Mammary epithelial cell (primary cell): ENCODE measurements at places on chromosomes 12 and 14. TPM values are rescaled to one million over a fixed set of nuclear protein-coding genes. Genes with fewer than 3 reads are reported as not detected.

GRCh38 chr12:131586761-131587160, 124.1 kb upstream of the SFSWAP start:
- DNase-seq = no peak

DNA sequence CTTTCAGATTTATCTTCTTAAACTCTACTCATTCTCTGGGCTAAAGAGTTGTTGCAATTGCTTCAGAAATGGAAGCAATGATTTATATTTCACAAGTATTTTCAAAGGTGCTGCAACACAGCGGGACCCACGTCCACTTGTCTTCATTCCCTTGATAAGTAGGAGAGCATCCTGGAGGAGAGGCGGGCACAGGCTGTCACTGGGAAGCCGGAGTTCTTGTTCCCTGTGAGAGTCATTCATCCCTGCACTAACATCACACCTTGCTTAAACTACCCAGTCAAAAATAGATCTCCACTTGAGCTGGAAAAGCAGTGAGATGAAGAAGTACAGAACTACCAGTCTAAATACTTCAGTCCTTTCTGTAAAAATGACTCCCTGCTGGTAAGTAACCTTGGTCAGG, 160.5 kb upstream of the RASSF8 start:
- no peak for DNase-seq

- no peak for DNase-seq
Measured at GRCh38 chr12:16949871-16950667, 344.1 kb upstream of the LMO3 start.

DNA sequence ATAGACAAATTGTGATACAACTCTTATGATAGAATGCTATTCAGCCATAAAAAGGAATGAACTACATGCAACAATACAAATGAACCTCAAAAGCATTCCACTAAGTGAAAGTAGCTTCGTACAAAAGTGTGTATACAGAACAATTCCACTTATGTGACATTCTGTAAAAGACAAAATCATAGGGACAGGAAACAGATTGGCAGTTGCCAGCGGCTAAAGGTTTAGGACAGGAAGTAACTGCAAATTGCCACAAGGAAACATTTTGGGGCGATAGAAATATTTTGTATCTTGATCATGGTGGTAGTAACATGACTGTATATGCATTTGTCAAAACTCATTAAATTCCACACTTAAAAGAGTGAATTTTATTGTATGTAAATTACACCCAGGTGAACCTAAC, 113.4 kb downstream of the CAPZA3 start:
- DNase-seq = no peak

- DNase-seq = no peak
Measured at GRCh38 chr12:12023456-12023855, 47.3 kb upstream of the BCL2L14 start.

DNA sequence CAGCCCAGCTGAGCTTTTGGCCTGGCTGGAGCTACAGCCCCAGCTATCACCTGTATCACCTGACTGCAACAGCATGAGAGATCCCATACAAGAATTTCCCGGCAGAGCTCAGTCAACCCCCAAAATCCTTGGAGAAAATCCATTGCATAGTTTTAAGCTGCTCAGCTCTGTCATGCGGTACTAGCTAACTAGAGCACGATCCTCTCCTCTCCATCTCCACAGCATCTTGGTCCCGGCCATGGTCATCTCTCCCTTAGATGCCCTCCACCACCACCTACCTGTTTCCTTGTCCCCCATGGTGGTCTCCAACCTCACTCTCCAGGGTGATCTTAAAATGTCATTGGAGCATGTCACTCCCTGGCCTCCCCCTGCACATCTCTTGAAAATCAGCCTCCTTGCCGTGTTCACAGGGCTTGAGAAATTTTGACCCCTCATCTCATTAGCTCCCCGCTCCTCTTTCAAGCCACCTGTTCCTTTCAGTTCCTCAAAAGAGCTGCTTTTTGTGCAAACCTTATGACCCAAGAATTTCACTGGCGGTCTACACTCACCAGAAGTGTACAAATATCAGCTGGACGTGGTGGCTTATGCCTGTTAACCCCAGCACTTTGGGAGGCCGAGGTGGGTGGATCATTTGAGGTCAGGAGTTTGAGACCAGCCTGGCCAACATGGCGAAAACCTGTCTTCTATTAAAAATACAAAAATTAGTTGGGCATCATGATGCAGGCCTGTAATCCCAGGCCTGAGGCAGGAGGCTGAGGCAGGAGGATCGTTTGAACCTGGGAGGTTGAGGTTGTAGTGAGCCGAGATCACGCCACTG, 8.1 kb upstream of the CLMN start:
- no peak for DNase-seq

GRCh38 chr12:20602641-20603391, 92.3 kb upstream of the SLCO1C1 start:
- no peak for DNase-seq

DNA sequence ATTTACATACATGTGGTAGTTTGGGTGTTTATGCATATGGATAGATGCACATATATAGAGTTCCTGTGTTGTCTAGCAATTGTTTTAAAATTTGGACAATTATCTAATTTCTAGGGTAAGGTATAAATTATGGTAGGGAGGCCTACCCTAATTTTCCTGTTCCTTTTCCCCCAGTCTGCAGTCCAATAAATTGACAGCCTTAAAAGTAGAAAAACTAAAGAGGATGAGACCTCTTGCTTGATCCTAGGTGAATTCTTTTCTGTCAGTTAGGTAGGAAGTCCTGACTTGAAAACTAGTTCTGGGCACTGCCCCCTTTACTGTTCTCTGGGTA, 2.1 kb upstream of the CDKN1B start:
- no peak for DNase-seq

DNA sequence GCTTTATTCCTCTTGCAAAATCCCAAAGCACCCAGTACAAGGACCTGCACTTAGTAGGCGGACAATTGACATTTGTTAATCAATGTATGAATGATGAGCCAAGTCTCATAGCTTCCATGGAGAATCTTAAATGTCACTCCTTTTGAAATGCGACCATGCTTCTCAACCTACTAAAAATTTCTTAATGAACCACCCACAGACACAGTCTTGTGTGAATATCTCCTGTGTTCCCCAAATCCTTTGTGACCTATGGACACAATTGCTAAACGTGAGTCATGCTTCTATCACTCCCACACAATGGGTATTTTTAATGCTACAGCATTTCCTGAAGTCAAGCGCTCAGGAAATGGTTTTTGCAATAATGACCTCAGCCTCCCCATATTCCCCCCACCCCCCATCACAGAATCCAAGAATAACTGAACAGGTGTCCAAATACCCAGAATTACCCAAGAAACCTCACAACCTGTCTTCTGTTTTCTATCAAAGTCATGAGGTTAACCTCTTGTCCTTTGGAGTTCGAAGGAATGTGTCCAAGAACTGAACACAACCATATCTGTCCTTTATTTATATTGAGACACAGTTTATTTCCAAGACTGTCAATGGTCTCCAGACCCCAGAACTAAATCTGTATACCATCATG, 163.6 kb upstream of the PLEKHG7 start:
- peak; percentile 96 for DNase-seq

- DNase-seq = no peak
Measured at GRCh38 chr12:43653289-43653915, 101.4 kb upstream of the ADAMTS20 start.

Gene WSCD2
- total RNA-seq = 0.33 TPM
